ENCODE measurements at places on chromosomes 5 and 9.

- no peak for DNase-seq
Measured at GRCh38 chr5:159539678-159540077, 209.4 kb upstream of the IL12B start.

DNA sequence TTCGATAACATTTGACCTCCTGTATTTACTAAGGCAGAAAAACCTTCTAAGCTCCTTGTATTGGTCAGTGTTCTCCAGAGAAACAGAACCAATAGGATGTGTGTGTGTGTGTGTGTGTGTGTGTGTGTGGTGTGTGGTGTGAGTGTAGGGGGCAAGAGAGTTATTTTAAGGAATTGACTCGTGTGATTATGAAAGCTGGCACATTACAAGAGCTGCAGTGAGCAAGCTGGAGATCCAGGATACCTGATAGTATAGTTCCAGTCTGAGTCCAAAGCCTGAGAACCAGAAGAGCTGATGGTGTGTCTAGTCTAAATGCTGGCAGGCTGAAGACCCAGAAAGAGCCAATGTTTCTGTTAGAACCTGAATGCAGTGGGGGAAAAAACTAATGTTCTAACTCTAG lies 21.2 kb upstream of the PIK3R1 start:
- no peak for DNase-seq

GRCh38 chr9:128916204-128916603 lies 4.6 kb upstream of the PHYHD1 start:
- DNase-seq = peak; percentile 83

DNA sequence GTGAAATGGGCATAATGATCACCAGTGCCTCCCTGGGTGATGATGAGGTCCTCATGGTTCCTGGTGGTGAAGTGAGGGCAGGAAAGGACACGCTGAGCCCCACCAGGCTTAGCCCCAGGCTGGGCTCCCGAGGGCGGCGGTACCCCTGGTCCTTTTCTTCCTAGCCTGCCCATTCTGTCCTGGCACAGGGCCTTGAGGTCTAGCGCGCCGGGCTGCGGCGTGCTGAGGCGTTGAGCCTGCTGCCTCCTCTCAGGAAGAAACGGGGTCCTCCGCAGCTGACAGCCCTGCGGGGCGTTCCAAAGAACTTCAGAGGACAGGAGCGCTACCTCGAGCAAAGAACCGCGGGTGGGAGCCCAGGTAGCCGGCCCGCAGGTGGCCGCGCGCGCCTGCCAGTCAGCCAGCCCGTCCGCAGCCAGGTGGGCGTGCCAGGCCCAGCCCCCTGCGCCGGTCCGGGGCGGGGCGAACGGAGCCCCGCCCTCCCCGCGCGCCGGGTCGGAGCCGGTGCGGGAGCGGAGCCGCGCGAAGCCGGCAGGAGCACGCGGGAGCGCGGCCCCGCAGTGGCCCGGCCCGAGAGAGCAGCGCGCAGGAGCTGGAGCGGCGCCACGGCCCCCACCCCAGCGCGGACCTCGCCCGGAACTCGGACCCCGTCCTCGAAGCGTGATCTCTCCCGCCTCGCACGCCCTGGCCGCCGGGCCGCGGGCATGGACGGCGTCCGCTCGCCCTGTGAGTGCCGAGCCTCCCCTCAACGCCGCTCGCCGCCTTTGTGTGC lies at the start of gene WNK2:
Gene WNK2 (plus strand): TSS at position 477 of the 769 bp plus-strand sequence. CDS start 791 bp downstream, outside the sequence.
- DNase-seq = no peak
